ENCODE measurements at places on chromosomes 6 and 20.

DNA sequence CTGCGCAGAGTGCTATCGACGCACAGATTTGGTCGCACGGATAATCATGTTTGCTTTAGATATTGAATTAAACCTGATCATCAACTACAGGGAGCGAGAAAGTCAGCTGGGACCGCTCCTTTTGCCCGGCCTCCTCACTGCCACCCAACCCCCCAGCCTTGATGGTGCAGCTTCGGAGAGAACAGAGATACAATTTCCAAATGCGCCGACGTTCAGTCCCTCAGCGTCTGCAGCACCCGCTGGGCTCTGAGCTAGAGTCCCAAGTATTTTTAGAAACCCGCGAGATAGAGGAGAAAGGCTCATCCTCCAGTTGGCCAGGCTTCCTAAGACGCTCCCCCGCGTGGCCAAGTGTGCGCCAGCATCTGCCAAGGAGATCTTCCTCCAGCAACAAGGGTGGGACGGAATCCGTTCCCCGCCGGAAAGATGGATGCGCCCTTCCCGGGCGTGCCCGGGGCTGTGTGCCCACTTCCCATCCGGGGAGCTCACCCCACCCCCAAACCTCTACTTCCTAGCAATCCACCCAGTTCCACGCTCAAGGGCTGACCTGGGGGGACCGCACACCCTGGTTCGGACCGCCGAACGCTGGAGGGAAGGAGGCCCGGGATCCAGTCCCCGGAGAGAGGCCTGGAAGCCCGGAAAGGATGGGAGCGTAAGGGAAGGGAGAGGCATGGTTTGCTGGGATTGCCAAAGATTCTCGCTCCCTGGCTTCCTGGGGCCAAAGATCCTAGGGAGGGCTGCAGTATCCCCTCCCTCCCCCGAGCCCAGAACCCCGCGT is 4.1 kb downstream of the NKX2-2 start:
- DNase-seq = no peak

DNA sequence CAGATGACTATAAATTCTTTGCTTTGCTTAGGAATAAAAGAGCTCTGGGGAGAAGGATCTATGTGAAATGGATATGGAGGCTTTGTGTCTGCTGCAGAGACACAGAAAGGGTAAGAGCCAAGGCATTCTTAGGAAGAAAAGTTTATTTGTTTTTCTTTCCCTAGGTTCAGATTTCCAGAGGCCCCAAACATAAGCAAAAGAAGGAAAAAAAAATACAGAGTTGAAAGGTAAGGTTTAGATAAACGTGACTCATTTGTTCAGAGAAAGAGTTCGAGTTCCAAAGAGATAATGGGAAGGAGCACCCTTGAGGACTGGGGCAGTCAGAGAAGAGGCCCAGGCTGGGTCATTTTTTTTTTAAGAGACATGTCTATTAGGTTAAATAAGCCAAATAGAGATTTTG is 27.4 kb upstream of the BMP5 start:
- DNase-seq = peak; percentile 21

- no peak for DNase-seq
These were observed 451.7 kb downstream of the QKI start for GRCh38 chr6:163866192-163866591.

DNA sequence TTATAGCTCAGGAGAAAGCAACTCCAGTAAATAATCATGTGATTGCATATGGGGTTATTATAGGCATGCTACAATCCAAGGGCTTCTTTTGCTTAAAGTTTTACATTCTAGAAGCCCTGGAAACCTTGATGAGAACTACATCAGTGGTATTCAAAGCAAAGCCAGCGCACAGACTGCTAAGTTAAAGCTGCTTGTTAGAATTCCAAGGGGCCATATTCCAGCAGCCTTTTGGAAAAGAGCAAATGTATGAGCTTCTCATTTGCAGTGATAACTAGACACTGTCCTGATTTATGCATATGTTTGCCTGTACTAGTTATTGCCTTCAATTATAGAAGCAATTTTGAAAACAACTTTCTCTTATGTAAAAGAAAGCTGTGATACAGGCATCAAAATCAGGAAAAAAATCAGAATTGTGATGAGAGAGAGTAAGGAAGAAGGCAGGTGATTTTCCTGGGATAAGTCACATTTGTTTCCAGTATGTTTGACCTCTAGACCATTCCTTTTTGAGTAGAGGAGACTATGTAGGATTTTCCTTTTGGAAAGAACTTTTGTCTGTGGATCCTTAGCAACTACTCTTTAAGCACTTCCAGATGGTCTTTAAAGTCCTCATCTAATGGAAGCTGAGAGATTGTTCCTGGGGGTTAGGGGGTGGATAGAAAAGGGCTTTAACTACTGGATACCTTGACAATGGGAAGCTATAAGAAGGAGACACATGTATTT is 159.2 kb downstream of the PLCB4 start:
- DNase-seq = no peak

DNA sequence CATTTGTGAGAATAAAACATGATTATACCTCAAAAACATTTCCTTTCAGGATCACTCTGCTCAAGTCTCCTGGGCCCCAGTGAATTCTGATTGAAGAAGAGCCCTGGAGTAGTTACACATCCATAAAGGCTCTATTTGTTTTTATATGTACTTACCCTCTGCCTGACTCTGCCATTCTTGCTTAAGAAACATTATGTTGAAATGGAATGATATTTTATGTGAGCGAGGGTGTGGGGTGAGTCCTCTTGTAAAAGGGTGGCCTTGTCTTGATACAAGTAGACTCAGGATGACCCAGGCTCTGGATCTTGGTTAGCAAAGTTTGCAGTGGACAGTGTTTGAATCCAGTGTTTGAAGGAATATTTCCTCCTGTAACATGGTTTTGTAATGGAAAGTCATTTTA is 215.4 kb upstream of the PREP start:
- no peak for DNase-seq
